Stimulated activated CD4-positive, alpha-beta T cell treated with anti-CD3 and anti-CD28 coated beads, Interleukin-1b, Interleukin-23, amount 100 ng/mL, for 48 hours (primary cell): ENCODE measurements at places on chromosomes 6 and 20.

DNA sequence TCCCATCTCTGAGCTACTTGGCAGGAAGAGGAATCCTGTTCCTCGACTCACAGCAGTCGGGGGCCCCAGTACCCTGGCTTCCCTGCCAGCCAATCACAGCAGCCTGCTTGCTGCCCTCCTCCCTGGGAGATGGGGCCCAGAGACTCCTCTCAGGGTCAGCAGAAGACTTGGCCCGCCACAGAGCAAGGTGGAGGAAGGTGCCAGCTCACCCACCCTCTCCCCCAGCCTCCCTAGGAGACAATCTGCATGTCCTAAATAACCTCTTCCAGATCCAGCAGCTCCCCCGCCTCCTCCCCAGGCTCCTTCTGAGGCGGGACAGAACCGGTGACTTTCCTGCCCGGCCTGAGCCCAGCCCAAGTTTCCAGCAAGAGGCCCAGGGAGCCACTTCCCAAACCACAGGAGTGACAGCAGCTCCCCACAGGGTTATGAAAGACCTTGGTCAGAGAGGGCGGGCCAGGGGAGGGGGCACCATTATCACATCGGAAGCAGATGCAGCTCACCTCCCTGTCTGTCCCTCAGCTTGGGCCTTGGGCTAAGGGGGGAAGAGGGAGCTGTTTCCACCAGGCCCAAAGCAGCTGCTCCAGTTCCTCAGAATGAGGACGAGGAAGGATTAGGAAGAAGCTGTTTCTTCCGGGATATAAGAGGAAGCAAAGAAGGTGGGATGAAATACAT lies 2.3 kb downstream of the CCND3 start:
- peak; percentile 55 for DNase-seq

DNA sequence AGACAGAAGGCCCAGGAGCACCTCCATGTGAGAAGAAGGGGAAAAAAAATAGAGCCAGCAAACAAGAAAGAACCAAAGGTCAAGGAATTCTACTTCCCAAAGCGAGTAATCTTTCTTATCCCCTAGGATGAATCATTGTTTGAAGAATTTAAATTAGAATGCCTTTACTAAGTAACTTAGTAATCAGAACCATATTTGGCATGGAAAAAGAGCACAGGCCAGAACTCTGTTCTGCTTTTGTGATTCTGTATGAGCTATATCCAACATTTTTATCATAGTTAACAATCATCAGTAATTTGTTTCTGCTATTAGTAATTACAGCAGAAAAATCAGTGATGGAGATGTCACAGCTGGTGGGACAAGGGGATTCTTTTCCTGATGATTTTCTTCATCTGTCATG lies 228.8 kb upstream of the FAM83B start:
- DNase-seq: no peak

DNA sequence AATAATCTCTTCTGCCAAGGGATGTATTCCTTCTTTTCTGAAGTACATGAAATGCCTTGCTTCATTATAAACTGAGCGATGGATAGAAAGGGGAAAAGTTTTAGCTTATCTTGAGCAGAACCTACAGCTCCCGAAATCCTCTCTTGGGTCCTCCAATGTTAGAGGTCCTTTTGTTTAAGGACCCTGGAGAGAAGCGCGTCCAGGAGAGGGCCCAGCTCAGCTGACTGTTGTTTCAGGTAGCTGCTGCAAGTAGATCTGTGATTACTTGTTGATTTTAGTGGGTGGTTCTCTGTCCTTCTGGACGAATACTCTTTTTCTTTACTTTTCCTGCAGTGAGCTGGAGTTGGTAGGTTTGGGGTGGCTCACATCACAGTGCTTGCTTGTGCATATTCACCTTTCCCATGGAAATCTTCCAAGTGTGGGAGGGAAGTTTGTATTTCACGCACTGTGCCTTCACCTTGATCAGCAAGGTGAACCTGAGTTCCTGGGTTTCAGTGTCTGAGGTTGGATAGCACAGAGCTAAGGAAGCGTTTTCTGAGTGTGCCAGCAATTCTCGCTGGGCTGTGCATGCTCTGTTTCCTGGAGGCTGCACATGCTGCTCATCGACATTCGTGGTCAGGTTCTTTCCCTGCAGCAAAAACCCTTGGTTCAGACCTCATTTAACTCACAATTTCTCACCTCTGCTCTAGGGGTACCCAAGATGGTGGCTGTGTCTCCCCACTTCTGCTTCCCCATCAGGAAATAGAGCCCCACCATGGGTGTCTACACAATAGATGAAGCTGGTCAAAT lies 176.3 kb downstream of the JARID2 start:
- peak; percentile 42 for DNase-seq

- DNase-seq: no peak
These were observed 209.8 kb upstream of the PDE10A start for GRCh38 chr6:165872811-165873210.

DNA sequence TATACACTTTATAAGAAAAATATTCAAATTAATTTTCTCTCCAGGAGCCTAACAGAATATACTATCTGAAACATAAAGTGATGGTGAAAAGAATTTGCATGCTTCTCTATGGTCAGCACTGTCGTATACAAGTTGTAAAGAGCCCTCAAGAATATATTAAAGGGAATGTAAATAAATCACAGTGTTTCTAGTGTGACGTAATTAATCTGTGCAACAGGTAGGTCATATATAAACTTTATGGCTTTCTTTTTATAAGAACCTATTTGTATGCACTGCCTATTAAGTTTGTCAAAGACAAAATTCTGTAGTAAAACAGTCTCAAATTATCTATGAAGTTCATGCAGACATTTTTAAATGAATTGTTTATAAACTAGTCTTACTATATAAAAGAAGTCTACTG lies 347.9 kb upstream of the EYS start:
- no peak for DNase-seq

DNA sequence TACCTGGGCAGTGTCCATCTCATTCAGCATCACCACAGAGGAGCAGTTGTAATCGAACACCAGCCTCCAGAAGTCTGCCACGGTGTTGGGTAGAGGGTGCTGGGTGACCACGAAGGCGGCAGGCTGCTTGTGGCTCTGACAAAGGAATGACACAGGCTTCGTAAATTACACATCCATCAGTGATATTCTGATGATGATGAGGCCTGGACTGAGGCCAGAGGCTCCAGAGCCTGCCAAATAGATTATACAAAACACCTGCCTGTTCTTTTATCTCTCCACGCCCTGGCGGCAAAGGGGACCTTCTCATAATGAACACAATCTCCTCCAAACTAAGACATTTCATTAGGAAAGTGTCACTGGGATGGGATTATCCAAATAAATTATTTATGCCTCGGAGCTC lies 480.2 kb upstream of the CHD6 start:
- DNase-seq: no peak

- DNase-seq: no peak
These were observed 191.2 kb downstream of the MANEA start for GRCh38 chr6:95768539-95768938.

GRCh38 chr6:100897671-100898070 lies 16.5 kb upstream of the ASCC3 start:
- DNase-seq: no peak

DNA sequence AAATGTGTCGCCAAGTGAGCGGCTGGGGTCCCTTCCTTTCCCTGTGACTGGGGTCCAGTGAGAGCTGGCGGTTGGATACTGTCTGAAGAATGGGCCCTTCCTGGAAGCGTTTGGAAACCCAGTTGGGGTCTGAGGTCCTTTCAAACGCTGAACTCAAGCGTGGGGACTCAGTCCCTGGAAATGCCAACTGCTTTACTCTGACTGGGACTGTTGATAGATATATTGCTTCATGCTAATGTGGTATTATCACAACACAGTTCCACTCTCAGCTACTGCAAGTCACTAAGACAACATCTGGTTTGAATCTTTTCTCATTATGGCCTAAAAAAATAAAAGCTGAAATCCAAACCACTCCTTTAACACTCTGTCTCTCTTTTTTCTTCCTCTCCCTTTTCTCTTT lies 23.7 kb upstream of the PSMF1 start:
- no peak for DNase-seq

DNA sequence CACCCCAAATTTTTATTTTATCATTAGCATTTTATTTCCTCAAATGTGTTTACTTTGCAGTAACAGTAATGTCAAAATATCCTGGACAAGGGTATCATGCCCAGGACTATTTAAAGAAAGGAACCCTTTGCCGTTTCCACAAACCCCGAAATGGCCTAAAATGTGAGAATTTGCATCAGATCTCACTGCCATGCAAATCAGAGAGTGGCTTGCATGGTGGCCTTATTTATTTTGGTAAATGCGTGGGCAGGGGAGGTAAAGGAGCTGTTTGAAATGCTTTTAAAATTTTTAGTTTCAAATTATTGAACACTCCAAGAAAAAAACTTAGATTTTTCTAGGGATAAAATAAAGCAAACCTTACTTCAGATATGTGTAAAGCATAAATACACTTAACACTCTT lies 43.8 kb downstream of the ADAT2 start:
- DNase-seq: no peak

DNA sequence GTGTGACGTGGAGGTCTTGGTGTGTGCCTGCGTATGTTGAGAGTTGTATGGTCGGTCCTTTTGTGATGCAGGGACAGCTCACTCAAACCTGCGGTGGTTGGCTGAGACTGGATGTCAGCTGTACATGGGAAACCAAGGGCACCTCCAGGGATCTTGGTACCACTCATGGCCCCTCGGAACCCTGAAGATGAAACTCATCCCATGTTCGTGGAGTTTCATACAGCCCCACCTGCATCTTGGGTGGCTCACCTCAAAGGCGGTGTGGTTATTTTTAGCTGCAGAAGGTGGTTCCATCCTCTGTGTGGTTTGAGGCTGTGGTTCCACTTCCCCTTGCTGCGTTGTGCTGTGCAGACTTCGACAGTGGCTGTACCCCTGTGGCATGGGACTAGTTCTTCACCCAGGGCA lies 52.6 kb upstream of the SLC22A1 start:
- no peak for DNase-seq

- DNase-seq: no peak
These were observed 165.5 kb upstream of the BMP5 start for GRCh38 chr6:56040889-56041301.

DNA sequence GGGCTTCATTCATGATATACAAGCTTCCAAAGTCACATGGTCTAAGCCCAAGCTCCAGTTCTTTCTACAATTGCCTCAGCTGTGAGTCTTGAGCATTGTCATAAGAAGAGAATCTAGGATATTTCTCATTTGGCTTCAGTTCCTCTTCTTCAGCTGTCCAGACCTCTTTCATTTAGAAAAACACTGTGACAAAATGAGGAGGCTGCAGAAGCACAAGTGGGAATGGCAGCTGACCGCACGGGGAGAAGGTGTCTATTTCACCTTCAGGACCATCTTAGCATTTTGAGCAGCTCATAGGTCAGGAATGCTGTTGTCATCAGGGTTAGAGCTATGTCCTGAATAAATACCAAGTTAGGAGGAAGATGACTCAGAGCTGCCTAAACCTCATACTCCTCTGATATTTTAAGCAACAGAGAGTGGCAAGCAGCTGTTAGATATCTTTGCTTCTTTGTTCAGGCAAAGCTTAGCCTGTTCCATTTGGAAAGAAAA lies 390.1 kb upstream of the CITED2 start:
- no peak for DNase-seq

GRCh38 chr6:138455746-138456400 lies 43.4 kb downstream of the NHSL1 start:
- no peak for DNase-seq

DNA sequence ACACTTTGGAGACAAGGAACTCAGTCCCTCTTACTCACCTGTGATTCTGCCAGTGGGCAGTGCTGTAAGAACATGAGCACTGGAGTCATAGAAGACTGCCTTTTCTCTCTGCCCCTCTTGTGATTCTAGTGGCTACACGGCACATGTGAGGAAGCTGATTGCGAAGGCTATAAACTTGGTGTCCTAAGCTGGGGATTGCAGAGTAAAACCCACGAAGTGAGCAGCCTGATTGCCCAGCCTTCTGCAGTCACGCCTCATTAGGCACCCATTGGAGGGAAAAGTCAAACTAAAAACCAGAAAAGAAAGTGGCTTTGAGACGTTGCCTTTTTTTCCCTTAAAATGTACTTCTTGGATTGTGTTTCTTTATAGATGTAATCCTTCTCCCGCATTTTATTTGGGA lies 748.4 kb upstream of the CHD6 start:
- DNase-seq: no peak

DNA sequence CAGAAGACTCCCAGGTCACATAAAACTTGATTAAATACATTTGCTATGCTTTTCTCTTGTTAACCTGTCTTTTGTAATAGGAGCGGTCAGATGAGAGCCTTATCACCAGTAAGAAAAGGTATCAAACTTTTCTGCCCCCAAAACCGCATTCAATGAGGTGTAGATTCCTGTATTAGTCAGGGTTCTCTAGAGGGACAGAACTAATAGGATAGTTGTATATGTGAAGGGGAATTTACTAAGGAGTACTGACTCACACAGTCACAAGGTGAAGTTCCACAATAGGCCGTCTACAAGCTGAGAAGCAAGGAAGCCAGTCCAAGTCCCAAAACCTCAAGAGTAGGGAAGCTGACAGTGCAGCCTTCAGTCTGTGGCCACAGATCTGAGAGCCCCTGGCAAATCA lies 32.7 kb downstream of the PTPRK start:
- no peak for DNase-seq

- no peak for DNase-seq
These were observed 46.5 kb upstream of the IFNGR1 start for GRCh38 chr6:137265561-137266308.

DNA sequence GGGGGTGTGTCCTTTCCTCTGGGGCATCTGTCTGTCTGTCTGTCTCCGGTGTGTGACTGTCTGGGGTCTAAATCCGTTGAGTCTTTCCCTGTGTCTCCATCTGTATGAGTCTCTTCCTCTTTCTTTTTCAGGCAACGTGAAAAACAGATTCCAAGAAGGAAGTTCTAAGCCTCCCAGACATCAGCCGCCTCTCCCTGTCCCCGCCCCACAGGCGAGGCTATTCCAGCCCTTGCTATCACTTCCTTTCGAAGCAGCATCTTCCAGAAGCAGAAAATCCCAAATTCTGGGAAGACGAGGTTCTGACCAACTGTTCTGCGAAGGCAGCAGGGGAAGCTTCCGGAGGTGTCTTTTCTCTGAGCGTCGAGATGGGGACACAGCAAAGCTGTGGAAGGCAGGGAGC lies 34.0 kb downstream of the PMEPA1 start:
- no peak for DNase-seq

- no peak for DNase-seq
These were observed 370.1 kb downstream of the BMP2 start for GRCh38 chr20:7137395-7138151.

DNA sequence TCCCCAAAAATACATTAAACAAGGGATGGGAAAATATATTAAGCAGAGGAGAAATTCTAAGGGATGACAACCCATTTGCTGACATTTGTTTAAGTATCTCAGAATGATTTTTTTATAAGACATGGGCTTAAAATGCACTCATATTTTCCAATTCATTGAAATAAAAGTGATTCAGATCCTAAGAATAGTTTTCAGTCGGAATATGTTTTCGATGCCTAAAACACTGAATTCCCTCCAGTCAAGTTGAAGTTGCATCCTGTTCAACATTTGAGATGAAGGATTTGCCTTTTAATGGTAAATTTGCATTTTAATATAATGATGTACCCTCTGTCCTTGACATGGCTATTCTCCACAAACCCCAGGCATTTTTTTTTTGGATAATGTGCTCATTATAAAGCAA lies 79.3 kb downstream of the PTCHD4 start:
- DNase-seq: no peak
